MCF 10A (cell line): ENCODE measurements at places on chromosomes 4 and X.

DNA sequence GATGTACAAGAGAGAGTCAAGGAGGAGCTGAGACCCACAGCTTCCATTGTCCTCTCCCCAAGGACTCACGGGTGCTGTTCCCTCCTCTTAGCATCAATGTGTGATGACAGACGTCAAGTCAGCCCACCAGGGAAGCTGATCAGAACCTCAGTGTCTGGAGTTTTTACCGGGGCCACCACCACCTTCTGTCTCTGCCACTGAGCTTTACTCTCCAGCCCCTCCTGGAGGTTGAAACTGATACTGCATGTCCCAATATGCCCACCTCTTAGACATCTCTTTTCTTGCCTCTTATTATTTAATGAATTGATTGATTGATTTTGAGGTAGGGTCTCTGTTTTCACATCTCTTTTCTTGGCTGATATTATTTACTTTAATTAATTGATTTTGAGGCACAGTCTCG, 10.3 kb upstream of the AKAP17A start:
- peak; percentile 73 for DNase-seq

GRCh38 chrX:9786798-9787635, 788 bp downstream of the SHROOM2 start:
- no peak for DNase-seq

- no peak for DNase-seq
Observed at GRCh38 chrX:23185951-23186350, 148.7 kb upstream of the PTCHD1 start.

DNA sequence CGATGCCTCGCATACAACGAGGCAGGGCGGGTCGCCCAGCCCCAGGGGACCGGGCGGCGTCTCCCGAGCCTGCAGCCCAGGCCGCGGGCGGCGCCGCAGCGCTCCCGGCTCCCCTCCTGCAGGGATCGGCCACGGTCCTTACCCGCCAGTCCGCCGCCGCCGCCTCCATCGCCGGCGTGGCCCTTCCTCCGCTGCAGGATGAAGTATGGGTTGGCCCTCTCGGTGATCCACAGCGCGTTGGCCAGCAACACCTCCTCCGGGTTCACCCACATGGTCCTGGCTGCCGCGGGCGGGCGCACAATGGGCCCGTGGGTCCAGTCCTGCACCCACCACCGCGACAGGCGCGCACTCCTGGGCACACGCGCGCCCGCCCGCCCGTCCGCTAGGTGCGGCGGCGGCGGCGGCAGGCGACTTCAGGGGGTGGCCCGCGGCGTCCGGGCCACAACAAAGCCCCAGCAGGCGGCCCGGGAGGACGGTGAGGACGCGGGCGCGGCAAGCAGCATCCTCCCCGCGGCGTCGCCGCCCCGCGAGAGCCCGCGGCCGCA, 339 bp downstream of the TBC1D9 start:
- DNase-seq = peak; percentile 30

- DNase-seq = peak; percentile 80
Observed at GRCh38 chr4:120071192-120071795, 4.6 kb upstream of the MAD2L1 start.

GRCh38 chr4:6180841-6181631, 19.3 kb downstream of the JAKMIP1 start:
- no peak for DNase-seq

DNA sequence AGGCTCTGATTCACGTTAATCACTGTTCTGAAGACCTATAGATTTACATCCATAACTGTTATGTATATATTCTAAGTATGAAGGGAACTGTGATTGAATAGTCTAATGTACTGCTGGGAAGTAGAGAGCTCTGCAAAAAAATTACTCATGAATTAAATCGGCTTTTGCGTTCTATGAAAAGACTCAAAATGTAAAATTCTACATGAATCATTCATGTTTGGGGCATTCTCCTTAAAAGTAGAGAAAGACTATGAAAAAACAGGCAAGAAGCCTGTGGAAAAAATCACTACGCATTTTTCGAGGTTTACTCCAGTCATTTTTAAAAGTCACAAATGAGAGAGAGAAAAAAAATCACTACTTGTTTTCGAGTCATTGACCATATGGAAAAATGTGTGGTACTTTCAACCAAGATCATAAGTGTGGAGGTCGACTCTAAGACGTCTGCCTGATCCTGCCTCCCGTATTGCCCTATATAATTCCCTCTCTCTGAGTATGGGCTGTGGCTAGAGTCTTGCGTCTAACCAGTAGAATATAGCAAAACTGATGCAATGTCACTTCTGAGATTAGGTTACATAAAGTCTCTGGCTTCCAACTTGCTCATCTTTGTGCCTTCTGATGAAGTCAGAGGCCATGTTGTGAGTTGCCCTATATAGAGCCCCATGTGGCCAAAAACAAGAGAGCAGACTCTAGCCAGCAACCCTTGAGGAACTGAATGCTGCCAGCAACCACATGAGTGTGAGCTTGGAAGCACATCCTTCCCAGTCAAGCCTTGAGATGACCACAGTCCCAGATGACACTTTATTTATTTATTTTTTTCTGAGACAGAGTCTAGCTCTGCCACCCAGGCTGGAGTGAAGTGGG, 32.1 kb upstream of the VEGFD start:
- no peak for DNase-seq

DNA sequence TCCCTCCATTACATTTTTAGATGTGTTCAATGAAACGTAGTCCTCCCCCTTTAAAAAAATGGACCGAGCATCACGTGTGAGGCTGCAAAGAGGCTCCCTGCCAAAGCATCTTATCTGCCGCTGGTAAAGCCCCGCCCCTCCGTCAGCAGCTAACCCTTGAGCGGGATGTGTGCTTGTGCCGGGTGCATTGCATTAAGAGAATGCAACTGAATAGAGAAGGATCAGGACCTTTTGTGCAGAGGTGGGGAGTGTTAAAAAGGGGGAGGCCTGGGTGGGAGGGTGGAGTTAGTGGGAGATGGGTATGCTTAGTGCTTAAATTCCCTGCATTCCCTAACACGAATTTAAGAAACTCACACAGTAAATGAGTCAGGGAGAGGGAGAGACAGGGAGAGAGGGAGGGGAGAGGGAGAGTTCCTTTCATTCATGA, 66.0 kb downstream of the TBL1X start:
- peak; percentile 71 for DNase-seq

GRCh38 chr4:153683763-153684181, 308 bp upstream of the TLR2 start:
- DNase-seq = no peak

DNA sequence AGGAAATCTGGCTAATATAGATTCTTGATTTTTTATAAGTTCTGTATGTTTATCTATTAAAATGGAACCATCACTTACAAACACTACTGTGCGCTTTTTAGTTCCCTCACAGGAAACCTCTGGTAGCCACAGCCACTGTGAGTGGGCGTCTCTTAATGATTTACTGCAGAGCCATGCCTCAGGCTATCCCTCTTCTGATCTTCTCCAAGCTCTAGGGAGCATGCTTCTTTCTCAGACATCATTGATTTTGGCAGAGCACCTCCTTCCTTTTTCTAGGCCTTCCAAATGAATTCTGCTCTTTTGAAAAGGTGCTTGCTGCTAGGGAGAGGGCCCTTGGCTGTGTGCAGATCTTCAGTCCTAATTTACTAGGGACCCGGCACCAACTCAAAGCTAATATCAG, 61.1 kb upstream of the STS start:
- DNase-seq = peak; percentile 19

- DNase-seq = no peak
Observed at GRCh38 chr4:124329134-124329533, 383.4 kb downstream of the ANKRD50 start.

- DNase-seq = peak; percentile 87
Observed at GRCh38 chr4:59612235-59612634, 1587.9 kb upstream of the ADGRL3 start.

- DNase-seq = no peak
Observed at GRCh38 chr4:57153207-57153606, 43.0 kb upstream of the IGFBP7 start.

DNA sequence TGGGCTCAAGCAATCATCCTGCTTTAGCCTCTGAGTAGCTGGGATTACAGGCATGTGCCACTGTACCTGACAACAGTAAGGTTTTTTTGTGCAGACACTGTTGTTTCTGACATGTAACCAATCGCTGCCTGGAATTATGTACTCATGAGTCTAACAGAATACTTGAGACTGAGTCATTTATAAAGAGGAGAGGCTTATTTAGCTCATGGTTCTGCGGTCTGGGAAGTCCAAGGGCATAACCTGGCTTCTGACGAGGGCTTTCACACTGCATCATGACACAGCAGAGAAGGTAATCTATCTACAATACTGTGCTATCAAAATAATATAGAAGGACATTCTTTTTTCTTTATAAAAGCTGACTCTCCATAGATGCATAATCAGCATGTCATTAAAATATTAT, 115.5 kb upstream of the STOX2 start:
- DNase-seq = no peak

GRCh38 chr4:36215627-36216026, 28.7 kb downstream of the ARAP2 start:
- no peak for DNase-seq

DNA sequence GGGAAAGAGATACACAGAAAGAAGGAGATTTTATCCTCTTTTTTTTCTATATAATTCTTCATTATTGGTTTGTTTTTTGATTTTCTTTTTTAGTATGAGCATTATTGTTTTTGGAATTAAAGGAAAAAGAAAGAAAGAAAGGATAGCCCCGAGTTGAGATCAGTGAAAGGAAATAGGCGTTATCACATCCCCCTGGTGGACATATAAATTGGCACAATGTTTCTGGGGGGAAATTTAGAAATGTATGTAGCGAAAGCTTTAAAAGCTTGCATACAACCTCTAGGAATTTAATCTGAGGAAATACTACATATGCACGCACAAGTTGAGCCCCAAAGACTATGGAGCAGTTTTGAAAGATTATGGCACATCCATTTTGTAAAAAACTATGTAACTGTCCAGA, 226.3 kb upstream of the LDB2 start:
- no peak for DNase-seq

DNA sequence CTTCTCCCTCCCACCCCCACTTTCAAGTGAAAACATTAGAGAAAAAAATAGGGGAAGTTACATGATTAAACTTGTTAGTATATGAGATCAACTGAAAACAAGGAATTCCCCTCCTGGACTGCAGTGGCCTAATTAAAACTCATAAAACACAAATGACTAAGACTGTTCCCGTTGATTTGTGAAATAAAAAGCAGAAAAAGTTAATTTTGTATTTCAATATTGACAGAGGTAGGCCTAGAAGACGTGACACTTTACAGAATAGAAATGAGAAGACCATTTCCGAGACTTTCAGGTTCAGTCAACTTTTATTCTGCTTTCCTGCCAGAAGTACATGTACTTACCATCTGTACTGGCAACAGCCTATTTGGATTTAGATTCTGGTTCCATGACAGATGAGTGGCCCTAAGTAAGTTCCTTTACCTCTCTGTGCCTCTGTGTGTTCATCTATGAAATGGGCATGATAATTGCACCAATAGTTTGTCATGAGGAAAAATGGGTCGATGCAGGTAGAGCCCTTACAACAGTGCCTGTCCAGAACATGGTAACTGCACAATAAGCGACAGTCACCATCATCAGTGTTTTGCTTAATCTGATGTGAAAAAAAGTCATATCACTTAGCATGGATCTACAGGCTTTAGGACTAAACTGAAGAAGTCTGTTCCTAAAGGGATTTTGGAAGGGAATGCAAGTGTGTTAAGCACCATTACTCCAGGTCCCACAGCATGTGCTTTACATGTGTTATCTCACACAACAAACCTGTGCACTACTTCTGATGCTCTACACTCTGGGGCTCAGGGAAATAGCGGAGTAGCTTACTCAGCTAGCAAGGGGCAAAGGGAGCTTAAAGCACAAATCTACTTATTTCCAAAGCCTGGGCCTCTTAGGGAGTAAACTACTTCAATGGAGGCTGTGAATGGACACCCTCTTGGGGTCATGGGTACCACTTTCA, 562.3 kb upstream of the DIPK2B start:
- DNase-seq = no peak

DNA sequence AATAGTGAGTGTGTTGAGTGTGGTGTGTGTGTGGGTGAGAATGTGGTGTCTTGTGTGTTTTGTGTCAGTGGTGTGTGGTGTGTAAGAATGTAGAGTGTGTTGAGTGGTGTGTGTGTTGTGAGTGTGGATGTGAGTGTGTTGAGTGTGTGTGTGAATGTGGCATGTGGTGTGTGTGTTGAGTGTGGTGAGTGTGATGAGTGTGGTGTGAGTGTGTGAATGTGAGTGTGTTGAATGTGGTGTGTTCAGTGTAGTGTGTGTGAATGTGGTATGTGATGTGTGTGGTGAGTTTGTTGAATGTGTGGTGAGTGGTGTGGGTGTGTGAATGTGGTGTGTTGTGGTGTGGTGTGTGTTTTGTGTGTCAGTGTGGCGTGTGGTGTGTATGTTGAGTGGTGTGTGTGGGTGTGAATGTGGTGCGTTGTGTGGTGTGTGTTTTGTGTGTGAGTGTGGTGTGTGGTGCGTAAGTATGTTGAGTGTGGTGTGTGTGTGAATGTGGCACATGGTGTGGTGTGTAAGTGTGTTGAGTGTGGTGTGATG, 60.8 kb upstream of the SORCS2 start:
- no peak for DNase-seq

- peak; percentile 81 for DNase-seq
Observed at GRCh38 chr4:56320293-56320692, 67.0 kb downstream of the AASDH start.

- DNase-seq = no peak
Observed at GRCh38 chr4:122669911-122670738, 49.3 kb upstream of the IL21 start.

DNA sequence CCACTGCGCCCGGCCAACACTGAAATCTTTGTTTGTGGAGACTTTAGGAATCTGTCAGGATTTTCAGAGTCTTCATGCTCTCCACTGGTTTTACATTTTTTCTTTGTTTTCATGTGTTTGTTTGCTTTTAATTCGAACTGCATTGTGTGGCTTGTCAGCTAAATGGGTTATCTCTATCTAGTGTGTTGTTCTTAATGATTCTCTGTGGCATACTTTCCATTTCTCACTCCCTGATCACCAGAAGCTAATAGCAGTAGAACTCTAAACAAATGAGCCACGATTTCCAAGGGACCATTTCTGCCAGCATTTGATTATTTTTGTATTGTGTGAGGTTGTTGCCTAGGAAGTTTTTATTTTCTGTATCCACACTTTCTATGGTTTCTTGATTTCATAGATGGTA, 352.4 kb downstream of the CAMK2D start:
- no peak for DNase-seq

DNA sequence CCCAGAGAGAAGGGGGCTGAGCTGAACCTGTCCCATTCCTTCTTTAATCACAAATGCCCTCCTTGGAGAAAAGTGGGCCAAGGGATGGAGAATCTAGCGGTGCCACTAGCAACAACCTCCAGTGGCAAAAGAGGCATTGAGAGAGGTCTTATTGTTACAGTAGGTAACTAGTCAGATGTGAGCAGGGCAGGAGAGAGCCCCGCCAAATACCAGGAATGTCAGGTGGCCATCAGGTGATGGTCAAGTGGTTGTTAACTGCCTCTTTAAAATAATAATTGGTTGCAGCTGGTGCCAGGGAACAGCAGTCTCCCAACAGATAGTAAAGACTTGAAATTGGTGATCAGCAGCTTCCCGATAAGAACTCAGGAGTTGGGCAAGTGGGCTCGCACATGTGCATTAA, 116.1 kb downstream of the EVC2 start:
- no peak for DNase-seq

- peak; percentile 46 for DNase-seq
Observed at GRCh38 chr4:88971536-88971935, 85.4 kb downstream of the FAM13A start.
